GM20000 (cell line): ENCODE measurements at places on chromosomes 13 and 19.

- no peak for DNase-seq
Observed at GRCh38 chr19:31539386-31539785, 190.2 kb upstream of the TSHZ3 start.

DNA sequence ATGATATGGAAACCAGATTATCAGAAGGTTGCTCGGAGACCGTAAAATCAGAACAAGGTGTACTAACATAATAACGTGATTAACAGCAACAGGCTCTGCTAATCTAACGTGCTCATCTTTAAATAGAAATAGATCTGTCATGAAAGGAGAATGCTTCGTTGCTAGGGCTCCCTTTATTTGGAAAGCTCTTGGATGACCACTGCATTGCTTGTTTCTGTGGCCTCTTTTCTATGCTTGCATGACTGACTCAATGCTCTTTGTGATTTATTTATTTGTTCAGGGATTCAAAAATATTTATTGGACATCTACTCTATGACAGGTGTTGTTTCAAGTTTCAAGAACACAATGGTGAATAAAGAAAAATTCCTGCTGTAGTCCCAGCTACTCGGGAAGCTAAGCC is 22.3 kb upstream of the ZDHHC20 start:
- no peak for DNase-seq

DNA sequence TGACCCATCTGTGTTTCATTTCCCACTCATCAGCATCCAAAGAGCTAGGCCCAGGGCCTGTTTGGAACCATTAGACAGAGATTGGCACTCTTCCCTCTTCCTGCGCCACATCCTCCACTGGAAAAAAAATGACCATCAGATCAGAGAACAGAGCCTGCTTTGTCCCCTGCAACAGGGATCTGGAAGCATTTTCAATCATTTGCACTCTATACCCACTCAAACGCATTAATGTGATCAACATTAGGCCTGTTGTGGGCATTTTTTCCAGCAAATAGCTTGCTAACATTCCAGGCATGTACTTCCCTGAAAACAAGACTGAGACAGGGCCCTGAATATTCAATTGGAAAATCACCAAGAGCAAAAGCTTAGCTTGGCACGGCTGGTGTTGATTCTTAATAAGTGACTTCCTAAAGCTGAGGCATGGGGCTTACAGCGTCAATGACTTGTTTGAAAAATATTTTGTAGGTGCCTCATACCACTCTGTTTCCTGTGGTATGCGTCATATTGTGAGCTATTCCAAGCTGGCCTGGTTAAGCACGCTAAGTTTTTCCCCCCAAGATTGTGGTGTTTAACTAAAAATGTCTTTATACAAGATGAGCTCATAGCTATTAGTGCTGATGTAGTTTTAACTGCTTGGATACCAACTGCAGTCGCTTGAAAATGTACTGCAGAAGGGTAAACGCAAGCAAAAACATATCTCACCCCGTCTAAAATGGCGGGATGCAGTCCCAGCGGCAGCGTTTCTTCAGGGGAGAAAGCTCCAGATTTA is 404.4 kb downstream of the SPRY2 start:
- DNase-seq = no peak

DNA sequence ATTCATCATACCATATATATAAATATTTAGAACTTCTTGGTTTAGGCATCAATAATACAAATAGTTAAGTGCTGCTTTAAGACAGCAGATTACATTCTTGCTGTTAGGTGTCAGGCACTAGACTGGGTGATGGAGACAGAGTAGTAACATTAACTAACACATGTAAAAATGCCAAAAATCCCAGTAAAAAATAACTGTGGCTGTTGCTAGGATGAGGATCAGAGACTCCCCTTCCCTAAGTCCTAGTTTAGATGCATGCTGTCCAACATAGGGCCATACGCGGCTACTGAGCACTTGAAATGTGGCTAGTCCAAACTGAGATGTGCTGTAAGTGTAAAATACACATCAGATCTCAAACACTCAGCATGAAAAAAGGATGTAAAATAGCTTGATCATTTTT is 94.7 kb downstream of the CDADC1 start:
- DNase-seq = no peak

- DNase-seq = no peak
Observed at GRCh38 chr19:48670699-48671445, 1.9 kb downstream of the NTN5 start.
